ENCODE measurements at places on chromosomes 4 and X. TPM values are rescaled to one million over a fixed set of nuclear protein-coding genes. Genes with fewer than 3 reads are reported as not detected.

DNA sequence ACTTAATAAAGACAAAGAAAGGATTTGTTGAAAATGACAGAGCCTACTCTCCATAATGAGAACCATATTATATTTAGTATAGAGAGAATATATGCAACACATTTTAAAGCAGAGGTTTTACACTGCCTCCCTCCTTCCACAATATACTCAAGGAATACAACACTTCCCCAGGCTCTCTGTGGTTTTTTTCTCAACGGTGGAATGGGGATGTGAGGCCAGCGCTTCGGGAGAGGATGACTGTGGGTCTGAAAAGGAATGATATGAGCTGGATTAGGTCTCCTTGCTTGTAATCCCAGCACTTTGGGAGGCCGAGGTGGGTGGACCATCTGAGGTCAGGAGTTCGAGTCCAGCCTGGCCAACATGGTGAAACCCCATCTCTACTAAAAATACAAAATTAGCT is 348.7 kb upstream of the KLF3 start:
- DNase-seq: no peak
- no peak overlapping the region for H3K4me3 ChIP-seq
- H3K27ac ChIP-seq: no peak overlapping the region

GRCh38 chr4:117874216-117874615 is 160.1 kb upstream of the NDST3 start:
- H3K36me3 ChIP-seq: no peaks in the 10 kb centered on the region
- DNase-seq: peak; percentile 56
- no peak overlapping the region for H3K27ac ChIP-seq
- no peak overlapping the region for H3K4me3 ChIP-seq
- no peaks in the 10 kb centered on the region for H3K27me3 ChIP-seq
- H3K4me1 ChIP-seq: no peaks in the 10 kb centered on the region

DNA sequence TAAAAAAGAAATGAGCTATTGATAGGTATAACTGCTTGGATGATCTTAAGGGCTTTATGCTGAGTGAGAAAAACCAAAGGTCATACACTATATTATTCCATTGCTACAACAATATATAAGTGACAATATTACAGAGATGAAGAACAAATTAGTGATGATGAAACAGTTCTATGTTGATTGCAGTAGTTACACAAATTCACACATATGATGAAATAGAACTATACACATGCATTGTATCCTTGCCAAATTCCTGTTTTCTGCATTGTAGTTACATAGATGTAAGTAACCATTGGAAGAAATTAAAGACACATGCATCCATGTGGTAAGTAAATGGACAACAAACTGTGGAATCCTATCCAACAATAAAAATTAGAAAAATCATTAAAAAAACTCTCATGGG is 76.5 kb downstream of the CENPC start:
- H3K27ac ChIP-seq: no peak overlapping the region
- DNase-seq: no peak
- no peaks in the 10 kb centered on the region for H3K27me3 ChIP-seq
- peaks cover 5% of the 10 kb centered on the region for H3K36me3 ChIP-seq

GRCh38 chrX:88135735-88136134 is 611.3 kb upstream of the CPXCR1 start:
- no peak for DNase-seq
- no peaks in the 10 kb centered on the region for H3K36me3 ChIP-seq
- no peaks in the 10 kb centered on the region for H3K4me1 ChIP-seq
- H3K27ac ChIP-seq: no peak overlapping the region

DNA sequence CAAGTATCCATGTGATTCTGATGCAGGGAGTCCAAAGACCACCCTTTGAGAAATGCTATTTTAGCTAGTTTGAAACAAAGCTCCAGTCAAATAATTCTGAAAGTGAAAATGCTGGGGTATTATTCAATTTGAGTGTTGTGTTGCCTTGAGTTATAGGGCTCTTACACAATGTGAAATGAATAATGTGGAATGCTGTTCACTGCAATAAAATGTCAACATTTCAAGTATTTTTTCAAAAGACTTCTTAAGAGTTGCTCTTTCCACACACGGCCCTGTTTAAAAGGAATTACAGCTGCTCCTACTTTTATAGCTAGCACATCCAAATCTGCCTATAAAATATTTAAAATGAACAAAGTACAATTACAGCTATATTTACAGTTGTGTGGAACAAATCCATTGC is 27.5 kb upstream of the PLS3 start:
- no peak for DNase-seq
- H3K4me1 ChIP-seq: no peaks in the 10 kb centered on the region
- no peak overlapping the region for H3K27ac ChIP-seq
- H3K4me3 ChIP-seq: no peak overlapping the region

- no peaks in the 10 kb centered on the region for H3K4me1 ChIP-seq
- DNase-seq: no peak
- no peaks in the 10 kb centered on the region for H3K36me3 ChIP-seq
- peaks cover 2% of the 10 kb centered on the region for H3K27me3 ChIP-seq
Observed at GRCh38 chrX:119090627-119091026, 17.8 kb downstream of the CT47C1 start.

GRCh38 chr4:155908187-155909139 is 5.0 kb downstream of the TDO2 start:
- no peaks in the 10 kb centered on the region for H3K36me3 ChIP-seq
- H3K27me3 ChIP-seq: no peaks in the 10 kb centered on the region
- no peak for DNase-seq
- H3K27ac ChIP-seq: no peak overlapping the region

DNA sequence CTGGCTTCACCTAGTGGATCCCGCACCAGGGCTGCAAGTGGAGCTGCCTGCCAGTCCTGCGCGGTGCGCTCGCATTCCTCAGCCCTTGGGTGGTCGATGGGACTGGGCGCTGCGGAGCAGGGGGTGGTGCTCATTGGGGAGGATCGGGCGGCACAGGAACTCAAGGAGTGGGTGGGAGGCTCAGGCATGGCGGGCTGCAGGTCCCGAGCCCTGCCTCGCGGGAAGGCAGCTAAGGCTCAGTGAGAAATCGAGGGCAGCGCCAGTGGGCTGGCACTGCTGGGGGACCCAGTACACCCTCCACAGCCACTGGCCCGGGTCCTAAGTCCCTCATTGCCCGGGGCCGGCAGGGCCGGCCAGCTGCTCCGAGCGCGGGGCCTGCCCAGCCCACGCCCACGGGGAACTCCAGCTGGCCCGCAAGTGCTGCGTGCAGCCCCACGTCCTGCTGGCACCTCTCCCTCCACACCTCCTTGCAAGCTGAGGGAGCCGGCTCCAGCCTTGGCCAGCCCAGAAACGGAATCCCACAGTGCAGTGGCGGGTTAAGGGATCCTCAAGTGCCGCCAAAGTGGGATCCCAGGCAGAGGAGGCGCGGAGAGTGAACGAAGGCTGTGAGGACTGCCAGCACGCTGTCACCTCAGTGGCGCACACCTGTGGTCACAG is 27.6 kb upstream of the PGRMC1 start:
- no peaks in the 10 kb centered on the region for H3K4me1 ChIP-seq
- no peak overlapping the region for H3K4me3 ChIP-seq
- DNase-seq: no peak
- H3K27me3 ChIP-seq: peaks cover 7% of the 10 kb centered on the region

DNA sequence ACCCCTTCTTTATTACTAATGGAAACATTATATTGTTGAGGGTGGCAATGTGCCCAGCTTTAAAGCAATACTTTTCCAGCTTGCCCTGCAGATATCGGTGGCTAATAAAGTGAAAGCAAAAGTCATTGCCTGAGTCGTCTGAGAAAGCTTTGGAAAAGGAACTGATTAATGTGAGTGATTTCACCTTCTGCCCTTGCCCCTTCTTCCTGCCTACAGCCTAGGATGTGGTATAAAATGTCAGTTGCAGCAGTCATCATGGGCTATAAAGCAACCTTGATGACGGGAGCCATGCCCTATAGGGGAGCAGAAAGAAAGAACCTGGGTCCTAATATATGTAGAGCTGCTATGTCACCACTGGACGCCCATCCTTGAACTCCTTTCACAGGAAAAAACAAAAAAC is 132.4 kb upstream of the USP9X start:
- H3K27me3 ChIP-seq: peaks cover 4% of the 10 kb centered on the region
- H3K36me3 ChIP-seq: no peaks in the 10 kb centered on the region
- H3K4me3 ChIP-seq: no peak overlapping the region
- H3K27ac ChIP-seq: no peak overlapping the region
- no peaks in the 10 kb centered on the region for H3K4me1 ChIP-seq

- H3K27ac ChIP-seq: no peak overlapping the region
- no peaks in the 10 kb centered on the region for H3K36me3 ChIP-seq
- no peaks in the 10 kb centered on the region for H3K4me1 ChIP-seq
- no peak overlapping the region for H3K4me3 ChIP-seq
Observed at GRCh38 chrX:1322393-1322792, 14.2 kb upstream of the IL3RA start.

The HHIP gene
- 13.9 TPM for polyA plus RNA-seq

The PRAF2 gene
- 128 TPM for polyA plus RNA-seq

The FGFBP2 gene
- 0.44 TPM for polyA plus RNA-seq
